ENCODE measurements at places on chromosomes 2 and 18. TPM values are rescaled to one million over a fixed set of nuclear protein-coding genes. Genes with fewer than 3 reads are reported as not detected.

The SLC19A3 gene
- 12.3 TPM for total RNA-seq

The SERPINB3 gene
- 0.23 TPM for total RNA-seq

The FOXD4L1 gene
- total RNA-seq = 0.25 TPM

The TMEM178A gene
- not detected for total RNA-seq

The OR6B2 gene
- total RNA-seq = not detected

The CELF4 gene
- not detected for total RNA-seq

The PTCD3 gene
- 202 TPM for total RNA-seq

The DBI gene
- total RNA-seq = 86.6 TPM

The GPR35 gene
- total RNA-seq = 0.38 TPM

The PDE11A gene
- 0.07 TPM for total RNA-seq

The VIT gene
- 2.7 TPM for total RNA-seq

The PREPL gene
- total RNA-seq = 92.3 TPM

The OTOF gene
- total RNA-seq = not detected
